ENCODE measurements at places on chromosomes 6 and 20.

- DNase-seq = no peak
These were observed 5.6 kb upstream of the PXMP4 start for GRCh38 chr20:33725607-33726264.

- DNase-seq = no peak
These were observed 685.7 kb downstream of the BCKDHB start for GRCh38 chr6:80792151-80792550.

DNA sequence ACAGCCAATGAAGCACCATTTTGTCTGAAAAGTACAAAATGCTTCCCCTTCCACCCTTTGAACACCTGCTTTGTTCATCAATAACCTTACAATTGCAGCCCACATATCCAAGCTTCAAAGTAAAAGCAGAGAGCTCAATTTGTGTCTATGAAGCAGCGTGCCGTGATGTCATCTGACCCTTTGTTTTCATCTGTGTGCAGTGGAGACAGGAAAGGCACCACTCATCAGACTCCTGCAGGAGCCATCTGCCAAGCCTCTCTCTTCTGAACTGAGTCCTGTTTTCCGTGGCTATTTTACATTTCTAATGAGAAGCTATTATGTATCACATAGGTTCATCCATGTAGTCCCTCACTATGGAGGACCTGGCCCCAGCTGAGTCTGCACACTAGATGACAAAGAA is 7.5 kb upstream of the LY86 start:
- no peak for DNase-seq

DNA sequence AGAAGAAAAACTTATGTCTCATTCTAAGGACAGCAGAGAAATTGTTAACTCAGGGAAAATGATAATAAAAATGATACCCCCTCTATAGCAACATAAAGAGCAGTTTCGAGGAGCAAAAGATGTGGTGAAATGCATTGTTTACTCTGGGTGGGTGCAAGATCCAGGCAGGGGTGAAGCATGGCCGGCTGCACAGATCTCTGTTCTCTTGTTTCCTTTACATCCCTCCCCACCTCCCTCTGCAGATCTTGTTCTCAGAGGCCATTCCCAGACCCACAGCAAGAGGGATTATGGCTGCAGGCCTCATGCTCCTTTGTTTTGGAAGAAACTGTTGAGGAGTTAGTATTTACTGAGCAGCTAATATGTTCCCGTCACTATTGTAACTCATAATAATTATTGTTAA is 1.8 kb downstream of the BTN3A1 start:
- DNase-seq = no peak

GRCh38 chr20:6590891-6591637 is 176.4 kb upstream of the BMP2 start:
- peak; percentile 80 for DNase-seq

GRCh38 chr20:56454754-56455153 is 13.7 kb upstream of the RTF2 start:
- DNase-seq = no peak

DNA sequence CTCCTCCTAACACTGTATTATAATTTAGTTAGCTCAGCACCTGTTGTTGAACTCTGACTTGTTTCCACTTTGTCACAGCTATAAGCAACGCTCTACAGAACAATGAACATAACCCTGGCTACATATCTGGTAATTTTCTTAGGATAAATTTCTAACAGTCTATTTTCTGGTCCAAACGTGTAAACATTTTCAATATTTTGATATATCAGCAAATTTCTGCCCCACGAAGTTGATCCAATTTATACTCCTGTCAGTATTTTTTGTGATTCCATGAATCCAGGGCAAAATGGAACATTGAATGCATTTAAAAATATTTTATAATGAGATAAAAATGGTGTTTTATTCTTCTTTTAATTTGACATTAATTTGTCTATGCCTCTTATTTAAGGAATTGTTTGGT is 448.5 kb upstream of the AGPAT4 start:
- no peak for DNase-seq

DNA sequence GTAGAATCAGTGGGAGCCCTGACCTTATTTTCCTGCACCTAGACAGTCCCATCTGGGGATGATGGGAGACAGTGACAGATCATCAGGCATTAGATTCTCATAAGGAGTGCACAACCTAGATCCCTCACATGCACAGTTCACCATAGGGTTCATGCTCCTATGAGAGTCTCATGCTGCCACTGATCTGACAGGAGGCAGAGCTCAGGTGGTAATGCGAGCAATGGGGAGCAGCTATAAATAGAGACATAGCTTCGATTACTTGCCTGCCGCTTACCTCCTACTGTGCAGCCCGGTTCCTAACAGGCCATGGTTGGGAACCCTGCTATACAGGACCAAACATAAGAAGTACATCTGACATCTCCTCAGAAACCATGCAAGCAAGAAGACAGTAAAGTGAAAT is 31.5 kb upstream of the ASF1A start:
- DNase-seq = no peak

DNA sequence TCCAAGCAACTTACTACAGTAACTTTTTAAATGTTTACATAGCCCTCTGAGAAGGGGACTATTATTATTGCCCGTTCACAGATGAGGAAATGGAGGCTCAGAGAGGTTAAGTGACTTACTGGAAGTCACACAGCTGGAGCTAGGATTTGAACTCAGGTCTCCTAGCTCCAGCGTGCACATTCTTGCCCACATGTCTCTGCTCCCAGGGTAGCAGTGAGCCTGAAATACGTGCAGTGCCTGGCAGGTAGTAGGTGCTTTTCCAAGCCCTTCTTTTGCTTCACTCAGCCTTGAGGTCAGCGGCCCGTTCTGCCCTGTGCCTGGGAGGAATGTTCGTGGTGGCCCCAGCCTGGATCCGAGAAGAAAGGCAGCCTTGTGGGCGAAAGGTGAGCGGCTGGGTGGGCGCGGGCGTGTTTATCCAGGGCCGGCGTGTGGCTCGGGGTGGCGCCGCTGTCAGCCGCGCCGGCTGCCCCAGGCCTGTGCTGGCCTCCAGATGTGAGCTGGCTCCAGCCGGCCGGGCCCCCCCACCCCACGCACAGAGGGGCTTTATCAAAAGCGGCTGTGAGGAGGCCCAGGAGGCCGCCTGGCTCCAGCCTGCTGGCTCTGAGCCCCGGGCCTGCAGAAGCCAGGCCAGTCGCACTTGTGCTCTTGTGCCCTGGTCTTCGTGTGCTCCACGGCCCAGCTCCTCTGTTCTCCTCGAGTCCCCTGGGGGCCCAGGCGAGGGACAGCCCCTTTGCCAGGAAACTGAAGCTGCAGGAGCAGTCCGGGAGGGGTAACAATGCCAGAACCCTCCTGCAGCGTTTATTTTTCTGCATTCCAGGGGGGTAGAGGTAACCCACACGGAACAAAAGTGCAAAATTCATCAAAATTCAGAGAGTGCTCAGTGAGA is 58.1 kb downstream of the UBE2V1 start:
- peak; percentile 31 for DNase-seq

GRCh38 chr6:11218538-11219399 is 13.7 kb downstream of the NEDD9 start:
- DNase-seq = no peak

DNA sequence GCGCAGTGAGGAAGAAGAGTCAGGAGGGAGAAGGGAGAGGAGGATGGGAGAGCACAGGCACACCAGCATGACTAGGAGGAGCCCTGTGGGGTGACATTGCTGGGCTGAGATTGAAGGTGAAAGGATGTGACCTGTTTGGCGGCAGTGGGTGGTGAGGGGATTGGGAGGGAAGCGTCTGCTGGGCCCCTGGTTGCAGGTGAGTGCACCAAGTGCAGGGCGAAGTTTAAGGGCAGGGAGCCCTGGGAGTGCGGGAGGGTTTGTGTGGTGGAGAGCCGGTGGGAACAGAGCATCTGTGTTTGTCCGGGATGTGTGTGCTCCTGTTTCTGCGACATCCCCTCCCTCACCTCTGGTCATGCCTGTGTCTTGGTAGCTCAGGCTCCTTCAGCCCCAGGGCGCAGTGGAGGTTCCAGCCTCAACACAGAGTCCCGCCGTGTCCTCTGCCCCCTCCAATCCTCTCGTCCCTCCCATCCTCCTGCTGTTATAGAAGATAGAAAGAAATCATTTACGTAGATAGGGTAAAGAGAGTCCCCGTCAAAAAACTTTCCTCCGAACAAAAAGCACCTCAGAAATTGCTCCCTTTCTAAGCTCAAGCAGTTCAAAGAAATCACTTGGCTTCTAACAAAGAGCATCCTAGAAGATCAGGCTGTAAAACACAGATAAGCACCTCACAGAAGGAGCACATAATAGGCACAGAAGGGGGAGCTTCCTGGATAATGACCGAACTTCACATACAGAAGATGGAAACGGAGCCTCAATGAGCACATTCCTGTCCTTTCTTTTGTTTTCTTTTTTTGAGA is 25.0 kb downstream of the ULBP1 start:
- DNase-seq = no peak

- peak; percentile 2 for DNase-seq
These were observed 524.5 kb downstream of the BMP2 start for GRCh38 chr20:7291946-7292345.

GRCh38 chr20:13525225-13525940 is 113.3 kb downstream of the TASP1 start:
- DNase-seq = peak; percentile 97

DNA sequence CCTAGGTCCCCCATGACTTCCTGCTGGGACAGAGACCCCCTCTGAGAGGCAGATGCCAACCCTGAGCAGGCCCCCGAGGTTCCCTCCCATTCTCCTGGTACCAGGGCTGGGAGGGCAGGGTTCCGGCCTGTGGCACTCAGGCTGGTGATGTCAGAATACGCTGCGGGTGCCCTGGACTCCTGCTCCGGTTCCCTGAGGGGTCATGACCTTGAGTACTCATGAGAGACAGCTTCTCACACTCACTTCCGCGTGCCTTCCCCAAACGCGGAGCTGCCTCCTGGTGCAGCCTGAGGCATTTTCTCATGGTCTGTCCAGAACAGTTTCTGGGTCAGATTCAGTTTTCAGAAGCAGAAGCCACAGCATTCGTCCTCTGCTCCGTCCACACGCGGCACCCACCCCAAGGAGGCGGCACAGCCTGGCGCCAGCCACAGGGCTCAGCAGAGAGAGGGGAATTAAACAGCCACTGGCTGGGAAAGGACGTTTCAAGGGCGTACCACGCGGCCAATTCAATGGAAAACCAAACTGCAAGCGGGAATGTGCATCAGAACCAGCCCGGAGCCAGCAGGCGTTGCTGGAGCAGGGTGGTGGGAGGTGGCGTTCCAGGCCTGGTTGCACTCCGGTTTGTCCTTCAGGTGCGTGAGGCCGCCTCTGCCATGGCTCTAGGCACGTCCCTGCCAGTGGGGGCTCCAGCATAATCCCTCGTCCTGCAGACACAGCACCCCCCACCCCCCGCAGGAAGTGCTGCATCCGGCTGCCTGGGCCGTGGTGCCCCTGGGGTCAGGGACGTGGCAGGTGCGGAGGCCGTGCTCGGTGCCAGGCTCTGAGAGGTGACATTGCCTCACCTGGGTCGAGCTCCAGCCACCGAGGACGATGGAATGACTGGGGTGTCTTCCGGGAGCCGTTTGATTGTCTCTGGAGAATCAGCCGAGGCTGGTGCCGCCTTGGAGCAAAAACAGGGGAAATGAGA is 58.3 kb upstream of the BHLHE23 start:
- DNase-seq = no peak

GRCh38 chr6:113185299-113185698 is 671.8 kb upstream of the MARCKS start:
- DNase-seq = no peak

DNA sequence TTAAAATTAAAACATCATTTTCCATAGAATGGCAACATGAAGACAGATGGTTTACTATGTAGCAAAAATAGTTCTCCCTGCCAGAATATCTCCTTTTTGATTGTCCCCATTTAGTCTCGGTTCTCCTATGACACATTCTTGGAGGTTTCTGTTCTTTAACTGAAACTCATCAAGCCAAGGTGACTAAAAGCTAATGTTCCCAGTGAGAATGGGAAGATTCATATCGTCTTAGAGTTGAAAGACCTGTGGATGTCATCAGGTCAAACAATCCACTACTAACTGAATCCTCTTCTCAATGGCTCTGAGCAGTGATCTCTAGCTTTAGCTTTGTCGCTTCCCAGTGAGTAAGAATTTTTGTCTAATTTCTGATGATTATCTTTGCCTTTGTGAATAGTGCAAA is 1.3 kb upstream of the DOK5 start:
- DNase-seq = no peak

GRCh38 chr6:20319520-20320357 is 81.9 kb upstream of the E2F3 start:
- DNase-seq = no peak

DNA sequence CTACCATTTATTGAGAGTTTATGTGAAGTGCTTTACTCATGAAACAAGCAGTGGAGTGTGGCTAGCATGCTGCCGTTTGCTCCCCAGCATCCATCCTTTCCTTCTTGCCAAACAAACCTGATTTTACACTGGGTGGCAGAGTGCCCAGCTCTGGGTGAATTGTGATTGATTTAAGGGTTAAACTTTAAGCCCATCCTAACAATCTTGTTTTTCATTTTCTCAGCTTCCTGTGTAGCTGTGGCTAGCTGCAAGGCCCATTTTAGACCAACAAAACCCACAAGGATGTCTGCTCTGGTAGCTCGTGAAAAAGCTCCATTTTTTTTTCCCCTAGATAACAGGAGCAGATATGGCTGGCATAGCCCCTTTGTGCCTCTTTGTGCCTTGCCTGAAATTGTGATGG is 77.7 kb upstream of the KCNG1 start:
- no peak for DNase-seq
